ENCODE measurements at places on chromosomes 4 and X.

DNA sequence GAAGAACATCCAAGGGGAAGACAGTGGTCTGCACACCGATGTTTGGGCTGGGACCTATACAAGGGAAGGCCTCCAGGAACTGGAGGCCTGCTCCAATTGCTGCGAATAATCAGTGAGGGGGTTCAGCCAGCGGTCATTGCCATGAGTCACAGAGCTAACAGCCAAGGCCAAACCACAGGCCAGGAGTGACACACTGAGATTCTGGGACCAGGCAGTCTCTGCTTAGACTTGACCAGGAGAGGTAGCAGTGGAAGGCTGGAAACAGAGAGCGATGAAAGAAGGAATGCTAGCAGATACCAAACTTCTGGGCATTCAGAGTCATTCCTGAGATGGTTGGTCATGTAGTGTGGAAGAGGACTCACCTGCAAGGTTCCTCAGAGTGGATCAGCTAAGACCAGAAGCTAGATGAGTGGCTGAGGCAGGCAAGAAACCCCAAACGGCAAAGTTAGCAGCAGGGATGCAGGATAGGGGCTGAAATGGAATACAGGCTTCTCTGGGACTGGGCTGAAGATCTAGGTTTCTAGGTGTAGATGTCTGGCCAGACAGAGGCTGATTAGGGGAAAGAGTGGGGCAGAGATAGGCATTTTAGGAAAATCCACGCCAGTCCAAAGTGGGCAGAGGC lies 54.7 kb downstream of the CNGA2 start:
- no peak for DNase-seq

- no peak for DNase-seq
Measured at GRCh38 chr4:47744843-47745382, 93.0 kb downstream of the CORIN start.

GRCh38 chr4:147060151-147060931 lies 114.7 kb upstream of the TTC29 start:
- DNase-seq = no peak

- no peak for DNase-seq
Measured at GRCh38 chr4:101221294-101221693, 126.0 kb downstream of the PPP3CA start.

DNA sequence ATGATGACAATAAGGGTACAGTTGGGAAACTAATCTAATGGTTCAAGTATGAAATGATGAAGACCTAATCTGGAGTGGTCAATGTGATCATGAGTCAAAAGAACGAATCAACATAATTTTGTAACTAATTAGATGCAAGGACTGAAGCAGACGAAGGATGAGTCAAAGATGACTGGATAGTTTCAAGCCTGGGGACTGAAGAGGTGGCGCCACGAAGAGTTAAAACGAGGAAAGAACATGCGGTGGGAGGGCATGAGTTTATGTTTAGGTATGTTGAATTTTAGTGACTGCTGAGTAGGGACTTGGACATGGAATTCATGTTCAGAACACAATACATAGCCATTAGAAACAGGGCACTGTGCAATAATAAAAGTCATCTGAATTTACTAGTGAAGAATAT lies 221.5 kb upstream of the FAM241A start:
- no peak for DNase-seq

- no peak for DNase-seq
Measured at GRCh38 chr4:127261476-127261875, 371.3 kb upstream of the INTU start.

- no peak for DNase-seq
Measured at GRCh38 chr4:26685250-26685649, 101.4 kb downstream of the TBC1D19 start.

DNA sequence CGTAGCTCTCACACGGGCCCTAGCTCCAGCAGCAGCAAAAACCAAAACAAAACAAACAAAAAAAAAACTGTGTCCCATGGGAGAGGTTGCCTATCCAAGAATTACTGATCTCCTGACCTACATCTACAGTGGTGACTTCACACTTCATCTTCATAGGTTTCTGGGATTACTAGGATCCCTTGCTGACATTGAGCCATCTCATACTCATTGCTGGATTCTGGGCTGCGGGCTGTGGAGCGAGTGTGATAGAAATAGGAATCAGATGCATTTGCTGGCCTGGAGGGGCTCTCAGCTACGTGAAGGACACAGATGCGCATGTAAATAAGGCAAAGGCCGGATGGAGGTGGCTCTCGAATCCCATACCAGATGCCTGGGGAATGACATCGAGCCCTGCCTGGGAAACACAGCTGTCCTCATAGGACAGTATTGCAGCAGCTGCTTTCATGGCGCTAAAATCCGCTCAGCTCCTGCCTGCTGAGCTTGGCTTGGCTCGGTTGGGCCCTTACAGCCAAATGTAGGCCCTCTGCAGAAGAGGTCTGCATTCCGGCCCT lies 41.7 kb downstream of the CNGA2 start:
- no peak for DNase-seq

DNA sequence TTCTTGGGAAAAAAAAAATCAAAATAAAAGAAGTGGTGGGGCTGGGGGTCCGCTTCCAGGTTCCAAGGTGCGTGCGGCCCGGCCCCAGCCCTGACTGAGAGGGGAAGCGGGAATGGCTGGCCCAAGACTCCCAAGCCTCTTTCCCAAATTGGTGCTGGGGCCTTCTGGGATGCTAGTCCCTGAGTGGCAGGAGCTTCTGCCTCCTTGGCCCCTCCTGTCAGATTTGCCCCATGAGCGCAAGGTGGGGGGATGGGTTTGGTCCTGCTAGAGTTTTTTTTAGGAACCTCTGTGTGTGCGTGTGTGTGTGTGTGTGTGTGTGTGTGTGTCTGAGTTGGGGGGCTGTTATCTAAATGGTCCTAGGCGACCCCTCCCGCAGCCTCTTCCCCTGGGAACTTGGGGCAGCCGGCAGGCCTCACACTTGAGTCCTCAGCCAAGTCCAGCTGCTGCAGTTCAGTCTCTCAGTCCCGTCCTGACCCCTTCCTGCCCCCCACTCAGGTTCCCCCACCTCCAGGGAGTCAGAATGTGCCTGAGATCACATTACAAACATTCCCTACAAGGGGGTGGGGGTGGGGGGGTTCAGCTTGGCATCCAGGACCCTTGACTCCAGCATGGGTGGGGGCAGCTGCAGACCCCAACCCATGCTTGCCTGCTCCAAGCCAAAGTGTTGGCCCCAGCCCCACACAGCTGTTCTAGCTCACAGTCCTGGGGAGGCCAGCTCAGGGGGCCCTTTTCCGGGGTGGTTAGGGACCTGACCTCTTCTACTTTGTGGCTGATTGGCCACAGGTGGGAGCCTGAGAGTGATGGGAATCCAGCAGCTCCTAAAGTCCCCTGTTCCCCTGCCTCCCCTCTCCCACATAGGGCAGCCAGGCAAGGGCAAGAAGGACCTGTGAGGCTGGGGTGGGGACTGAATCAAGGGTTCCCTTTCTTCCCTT lies 4.0 kb downstream of the EFNB1 start:
- no peak for DNase-seq

- DNase-seq = no peak
Measured at GRCh38 chrX:123138473-123138872, 45.6 kb upstream of the GRIA3 start.

GRCh38 chrX:100915562-100915961 lies 13.2 kb downstream of the XKRX start:
- no peak for DNase-seq

- no peak for DNase-seq
Measured at GRCh38 chrX:50103866-50104566, 96.8 kb downstream of the AKAP4 start.

GRCh38 chr4:146637621-146638332 lies 916 bp upstream of the POU4F2 start:
- DNase-seq = no peak

GRCh38 chrX:47196098-47196497 lies 2.5 kb downstream of the UBA1 start:
- no peak for DNase-seq

- DNase-seq = no peak
Measured at GRCh38 chrX:133214301-133214700, 3.9 kb downstream of the TFDP3 start.

GRCh38 chr4:7063362-7063761 lies 4.5 kb downstream of the GRPEL1 start:
- DNase-seq = no peak

DNA sequence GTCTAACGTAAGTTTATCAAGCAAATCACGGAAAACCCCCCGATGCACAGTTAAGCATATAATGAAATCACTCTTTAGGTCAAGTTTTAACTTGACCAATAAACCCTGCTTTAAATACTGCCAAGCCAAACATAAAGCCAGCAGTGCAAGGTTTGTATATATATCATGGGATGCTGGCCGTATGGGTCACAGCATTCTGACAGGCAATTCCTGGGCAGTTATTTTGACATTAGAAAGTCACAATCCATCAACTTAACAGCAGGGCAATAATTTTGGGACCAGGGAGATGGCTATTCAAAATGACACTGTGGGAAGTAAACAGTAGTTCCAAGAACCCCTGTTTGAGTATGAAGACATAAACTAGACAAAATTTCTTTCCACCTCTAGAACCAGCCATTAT lies 116.9 kb downstream of the ZNF827 start:
- no peak for DNase-seq

DNA sequence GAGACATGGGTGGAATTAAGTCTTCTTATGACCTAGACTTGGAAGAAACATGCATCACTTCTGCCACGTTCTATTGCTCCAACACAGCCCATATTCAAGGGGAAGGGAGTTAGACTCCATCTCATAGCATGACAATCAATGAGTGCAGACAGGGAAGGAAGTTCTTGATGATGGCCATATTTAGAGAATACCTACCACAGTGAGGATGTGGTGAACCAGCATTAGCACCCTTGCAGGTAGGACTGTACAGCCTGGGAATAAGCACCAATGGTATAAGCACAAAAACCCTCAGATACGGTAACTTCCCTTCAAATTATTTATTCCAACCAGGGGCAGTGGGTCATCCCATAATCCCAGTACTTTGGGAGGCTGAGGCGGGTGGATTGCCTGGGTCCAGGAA lies 29.8 kb downstream of the PAGE2 start:
- no peak for DNase-seq
